ENCODE measurements at places on chromosomes 16 and 17.
A peak's percentile ranks its signal among the peaks of the same experiment; 100 is the strongest.

DNA sequence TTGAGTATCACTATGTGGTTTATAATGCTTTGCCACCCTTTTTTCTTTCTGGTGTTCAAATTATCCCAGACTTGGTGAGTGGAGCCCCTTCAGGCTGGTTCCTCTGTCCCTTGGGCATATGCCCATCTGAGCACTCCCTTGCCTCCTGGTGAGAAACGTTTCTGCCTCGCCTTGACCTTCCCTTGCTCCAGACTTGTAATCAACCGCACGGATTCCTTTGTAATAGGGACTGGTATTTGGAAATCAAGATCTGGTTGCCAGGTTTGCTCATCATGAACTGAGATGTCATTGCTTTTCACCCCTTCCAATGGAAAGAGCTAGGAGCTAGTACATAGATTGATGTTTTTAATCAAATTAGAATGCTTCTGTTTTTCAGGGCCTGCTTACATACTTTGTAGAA, 43.7 kb downstream of the SEC14L1 start:
- DNase-seq, result no peak

DNA sequence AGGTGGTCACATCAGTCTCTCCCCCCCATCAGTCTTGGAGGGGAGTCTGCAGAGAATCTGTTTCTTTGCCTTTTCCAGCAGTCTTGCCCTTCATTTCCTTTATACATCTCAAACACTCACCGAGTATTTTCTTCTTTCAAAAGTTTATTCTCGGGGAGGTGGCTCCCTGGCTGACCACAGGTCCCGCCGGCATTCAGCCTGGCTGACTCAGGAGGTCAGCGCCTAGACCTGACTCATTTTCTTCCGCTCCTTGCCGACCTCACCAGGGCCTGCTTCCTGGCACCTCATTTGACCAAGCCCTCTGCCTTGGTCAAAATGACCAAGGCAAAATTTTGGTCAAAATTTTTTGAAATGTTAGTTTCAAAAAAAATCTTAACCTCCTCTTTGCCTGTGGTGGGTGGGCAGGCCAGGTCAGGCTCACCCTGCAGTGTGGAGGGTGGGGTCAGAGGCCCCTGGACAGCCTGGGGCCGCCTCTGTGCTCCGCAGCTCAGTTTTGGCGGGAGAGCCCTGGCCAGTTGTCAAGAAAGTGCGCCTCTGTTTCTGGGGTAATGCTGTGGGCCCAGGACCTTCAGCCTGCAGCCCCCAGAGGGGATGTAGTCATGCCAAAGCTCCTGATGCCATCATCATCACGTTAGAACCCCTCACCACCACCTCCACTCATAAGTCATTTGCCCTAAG, 165.6 kb downstream of the SPECC1 start:
- DNase-seq, result no peak

- no peak for DNase-seq
Observed at GRCh38 chr17:7315570-7316235, 543 bp upstream of the GPS2 start.

DNA sequence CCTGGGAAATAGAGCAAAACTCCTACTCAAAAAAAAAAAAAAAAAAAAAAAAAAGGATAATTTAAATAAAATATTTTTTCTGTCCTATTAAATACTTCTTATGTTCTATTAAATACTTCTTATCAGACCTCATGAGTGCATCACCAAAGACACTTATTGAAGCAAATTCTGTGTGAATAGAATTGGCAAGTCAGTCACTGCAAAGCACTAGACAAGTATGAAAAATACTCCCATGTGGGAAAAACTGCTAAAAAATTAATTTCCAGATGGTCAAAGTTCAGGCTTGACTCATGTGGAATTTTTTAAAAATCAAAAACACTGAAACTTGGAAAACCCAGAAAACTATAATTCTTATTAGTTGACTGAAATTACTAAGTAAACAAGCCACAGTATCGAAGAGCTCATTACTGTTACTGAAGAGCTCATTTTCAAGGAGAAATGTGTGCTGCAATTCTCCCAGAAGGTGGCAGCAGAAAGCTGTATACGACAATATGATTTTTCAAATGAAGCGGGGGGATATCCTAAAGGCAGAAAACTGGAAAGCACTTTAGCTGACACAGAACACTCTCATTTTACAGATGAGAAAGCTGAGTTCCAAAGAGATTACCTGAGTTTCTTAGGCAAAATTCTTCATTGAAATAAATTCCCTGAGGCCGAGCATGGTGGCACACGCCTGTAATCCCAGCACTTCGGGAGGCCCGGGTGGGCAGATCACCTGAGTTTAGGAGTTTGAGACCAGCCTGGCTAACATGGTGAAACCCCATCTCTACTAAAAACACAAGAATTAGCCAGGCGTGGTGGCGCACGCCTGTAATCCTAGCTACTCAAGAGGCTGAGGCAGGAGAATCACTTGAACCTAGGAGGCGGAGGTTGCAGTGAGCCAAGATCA, 15.9 kb upstream of the FBXO47 start:
- DNase-seq, result peak; percentile 37

DNA sequence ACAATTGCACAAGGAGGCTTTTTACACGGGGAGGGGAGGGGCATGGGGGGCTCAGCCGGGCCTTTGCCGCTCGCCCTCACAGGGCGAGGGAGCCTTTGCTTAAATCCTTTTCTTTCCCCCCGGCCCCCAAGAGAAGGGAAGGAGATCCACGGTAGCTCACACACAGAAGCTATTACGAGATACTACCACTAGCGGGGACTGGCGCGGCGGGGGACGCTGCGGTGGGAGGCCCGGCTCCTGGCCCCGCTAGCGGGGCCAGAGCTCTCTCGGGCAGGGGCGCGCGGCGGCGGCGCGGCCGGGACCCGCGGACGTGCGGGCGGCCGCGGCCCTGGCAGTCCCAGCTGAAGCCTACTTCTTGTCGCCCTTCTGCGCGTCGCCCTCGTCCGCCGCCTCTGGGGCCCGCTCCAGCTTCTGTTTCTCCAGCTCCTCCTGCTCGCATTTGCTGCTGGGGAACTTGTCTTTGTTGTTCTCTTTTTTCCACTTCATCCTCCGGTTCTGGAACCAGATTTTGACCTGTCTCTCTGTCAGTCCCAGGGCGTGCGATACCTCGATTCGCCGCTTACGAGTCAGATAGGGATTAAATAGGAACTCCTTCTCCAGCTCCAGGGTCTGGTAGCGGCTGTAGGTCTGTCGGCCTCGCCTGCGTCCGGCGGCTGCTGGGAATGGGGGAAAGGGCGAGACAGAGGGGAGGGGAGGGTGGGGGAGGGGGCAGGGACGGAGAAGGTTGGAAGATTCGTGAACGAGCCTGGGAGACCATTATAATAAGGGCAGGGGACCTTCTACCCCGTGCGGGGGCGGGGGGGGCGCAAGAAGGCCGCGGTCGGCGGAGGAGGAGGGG, 2.0 kb downstream of the HOXB8 start:
- no peak for DNase-seq

DNA sequence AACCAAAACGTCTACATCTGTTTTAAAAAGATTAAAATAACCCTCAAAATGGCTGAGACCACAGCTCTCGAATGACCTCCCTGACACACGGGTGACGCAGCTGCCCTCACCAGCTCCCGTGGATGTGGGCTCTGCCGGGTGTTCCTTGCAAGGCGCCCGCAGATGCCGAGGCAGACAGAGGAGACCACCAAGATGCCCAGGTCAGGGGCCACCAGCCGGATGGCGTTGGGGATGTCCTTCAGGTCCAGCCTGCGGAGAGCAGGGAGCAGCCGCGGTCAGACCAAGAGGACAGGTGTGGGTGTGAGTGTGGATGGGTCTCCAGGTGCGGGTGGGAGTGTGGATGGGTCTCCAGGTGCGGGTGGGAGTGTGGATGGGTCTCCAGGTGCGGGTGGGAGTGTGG, 35.1 kb downstream of the CTU2 start:
- DNase-seq, result no peak

GRCh38 chr16:75236232-75236631, 15.2 kb downstream of the BCAR1 start:
- DNase-seq, result no peak

DNA sequence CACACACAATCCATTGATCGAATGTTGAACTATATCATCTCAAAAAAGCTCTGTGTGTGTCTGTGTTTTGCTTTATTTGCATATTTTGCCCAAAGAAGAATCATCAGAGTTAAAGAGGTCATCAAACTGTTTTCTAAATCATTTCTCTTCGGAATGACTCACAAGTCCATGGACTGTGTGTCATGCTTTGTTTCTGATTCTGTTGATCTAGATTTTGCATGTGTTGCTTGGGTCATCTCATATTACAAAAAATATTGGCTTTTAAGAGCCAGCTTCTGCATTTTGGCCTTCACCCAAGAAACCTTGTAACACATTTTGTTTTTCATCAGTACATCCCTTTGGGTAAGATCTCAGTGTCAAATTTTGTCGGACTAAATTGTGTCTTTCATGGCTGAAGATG, 471.2 kb upstream of the HSBP1 start:
- no peak for DNase-seq

GRCh38 chr17:67050471-67051154, 6.3 kb downstream of the CACNG1 start:
- no peak for DNase-seq

GRCh38 chr16:27174007-27174406, 29.3 kb upstream of the KDM8 start:
- no peak for DNase-seq

DNA sequence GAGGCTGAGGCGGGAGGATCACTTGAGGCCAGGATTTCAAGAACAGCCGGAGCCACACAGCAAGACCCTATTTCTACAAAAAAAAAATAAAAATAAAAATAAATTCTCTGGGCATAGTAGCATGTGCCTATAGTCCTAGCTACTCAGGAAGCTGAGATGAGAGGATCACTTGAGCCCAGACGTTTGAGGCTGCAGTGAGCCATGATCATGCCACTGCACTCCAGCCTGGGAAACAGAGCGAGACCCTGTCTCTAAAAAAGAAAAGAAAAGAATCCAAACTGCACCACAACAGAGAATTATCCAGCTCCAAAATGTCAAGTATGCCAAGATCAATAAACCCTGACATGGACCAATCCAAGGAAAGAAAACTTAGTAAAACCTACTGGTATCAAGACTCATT, 78.9 kb upstream of the NOL11 start:
- DNase-seq, result no peak

DNA sequence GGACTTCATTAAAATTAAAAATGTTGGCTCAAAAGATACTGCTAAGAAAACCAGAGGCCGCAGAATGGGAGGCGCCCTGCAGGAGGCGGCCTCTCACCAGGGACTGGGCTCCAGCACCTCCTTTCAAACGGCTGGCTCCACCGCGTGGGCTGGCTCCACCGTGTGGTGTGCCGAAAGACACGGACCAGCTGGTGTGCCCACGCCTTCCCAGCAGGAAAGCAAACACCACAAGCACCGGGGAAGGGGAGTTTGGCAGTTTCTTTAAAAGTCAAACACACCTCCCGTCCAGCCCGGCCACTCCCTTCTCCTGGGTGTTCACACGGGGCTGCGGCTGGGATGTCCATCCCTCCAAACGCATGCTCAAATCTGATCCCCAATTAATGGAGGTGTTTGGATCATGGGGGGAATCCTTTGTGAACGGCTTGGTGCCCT, 13.9 kb downstream of the HAGH start:
- no peak for DNase-seq

GRCh38 chr17:21817791-21818364, 125.6 kb downstream of the KCNJ18 start:
- DNase-seq, result no peak

DNA sequence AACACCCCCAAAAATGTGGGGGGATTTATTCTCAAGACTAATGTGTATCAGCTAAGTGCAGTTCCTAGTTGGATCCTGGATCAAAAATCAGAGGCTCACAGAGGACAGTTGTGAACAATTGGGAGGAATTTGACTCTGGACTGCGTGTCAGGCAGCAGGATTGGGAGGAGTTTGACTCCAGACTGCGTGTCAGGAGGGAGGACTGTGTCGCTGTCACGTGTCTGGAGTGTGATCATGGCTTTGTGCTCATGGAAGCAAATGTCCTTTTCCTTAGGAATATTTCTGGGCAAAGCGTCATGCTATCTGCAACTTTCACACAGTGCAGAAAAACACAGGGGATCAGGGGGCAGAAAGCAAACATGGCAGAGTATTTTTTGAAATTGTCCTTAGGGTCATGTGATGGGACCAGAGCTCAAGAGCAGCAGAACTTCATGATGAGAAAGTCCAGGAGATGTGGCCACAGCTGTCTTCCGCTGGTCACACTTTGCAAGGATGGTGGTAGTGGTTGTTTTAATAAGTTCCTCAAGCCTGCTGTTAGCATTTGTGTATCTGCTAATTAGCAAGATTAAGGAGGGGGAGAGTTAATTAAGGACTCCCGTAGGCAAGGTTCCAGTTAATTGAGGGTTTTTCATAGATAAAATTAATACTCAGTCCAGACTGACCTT, 122.0 kb upstream of the CHMP6 start:
- DNase-seq, result no peak

- DNase-seq, result no peak
Observed at GRCh38 chr17:48023400-48024148, 14.0 kb downstream of the COPZ2 start.

- DNase-seq, result no peak
Observed at GRCh38 chr16:24491731-24492130, 47.6 kb upstream of the RBBP6 start.

GRCh38 chr16:57266531-57267260, 17.8 kb downstream of the PLLP start:
- no peak for DNase-seq

DNA sequence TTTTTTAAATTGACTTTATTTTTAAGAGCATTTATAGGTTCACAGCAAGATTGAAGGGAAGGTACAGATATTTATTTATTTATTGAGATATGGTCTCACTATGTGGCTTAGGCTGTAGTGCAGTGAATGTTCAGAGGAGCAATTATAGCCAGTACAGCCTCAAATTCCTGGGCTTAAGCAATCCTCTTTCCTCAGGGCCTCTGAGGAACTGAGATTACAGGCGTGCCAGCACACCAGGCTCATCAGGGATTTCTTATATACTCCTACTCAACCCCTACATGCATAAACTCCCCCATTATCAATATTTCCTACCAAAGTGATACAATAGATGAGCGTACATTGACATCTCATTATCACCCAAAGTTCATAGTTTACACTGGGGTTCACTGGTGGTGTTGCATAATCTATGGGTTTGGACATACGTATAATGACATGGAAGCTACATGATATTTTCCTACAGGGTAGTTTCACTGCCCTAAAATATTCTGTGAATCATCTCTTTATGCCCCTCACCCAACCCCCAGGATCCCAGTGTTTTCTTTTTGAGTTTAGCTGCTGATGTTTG, 33.5 kb downstream of the HS3ST3B1 start:
- DNase-seq, result no peak

DNA sequence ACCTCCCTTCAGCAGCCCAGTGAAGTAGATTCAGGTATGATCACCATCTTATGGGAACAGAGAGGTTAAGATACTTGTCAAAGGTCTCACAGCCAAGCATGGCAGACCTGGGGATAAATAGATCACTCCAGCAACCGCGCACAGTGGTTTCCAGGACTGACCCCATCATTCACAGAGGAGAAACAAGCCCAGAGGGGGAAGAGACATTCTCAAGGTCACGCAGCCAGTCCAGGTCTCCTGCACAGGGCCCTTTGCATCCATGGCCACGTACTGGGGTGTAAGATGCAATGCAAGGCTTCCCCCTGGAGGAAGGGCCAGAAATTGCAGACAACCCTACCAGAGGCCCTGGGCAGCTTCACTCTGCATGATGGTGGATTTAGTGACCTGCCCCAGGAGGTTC, 19.9 kb downstream of the TLE7 start:
- DNase-seq, result no peak
